ENCODE measurements at places on chromosomes 12 and 14. TPM values are rescaled to one million over a fixed set of nuclear protein-coding genes. Genes with fewer than 3 reads are reported as not detected.

DEGS2 gene
- polyA plus RNA-seq: not detected

BATF gene
- not detected for polyA plus RNA-seq

RNASE3 gene
- polyA plus RNA-seq: not detected

KLHDC1 gene
- polyA plus RNA-seq: 4.1 TPM

NFATC4 gene
- 75.6 TPM for polyA plus RNA-seq

DMAC2L gene
- polyA plus RNA-seq: 15.9 TPM

FAM186B gene
- polyA plus RNA-seq: 0.38 TPM

P2RX2 gene
- not detected for polyA plus RNA-seq

CLEC6A gene
- polyA plus RNA-seq: not detected

KITLG gene
- polyA plus RNA-seq: 34.8 TPM

SPTSSA gene
- 19.0 TPM for polyA plus RNA-seq

ALDH2 gene
- 38.5 TPM for polyA plus RNA-seq

TIMM9 gene
- 69.1 TPM for polyA plus RNA-seq

FIGNL2 gene
- 0.23 TPM for polyA plus RNA-seq

KCNMB4 gene
- 1.2 TPM for polyA plus RNA-seq

TCL1B gene
- polyA plus RNA-seq: not detected

CACNA1C gene
- 4.9 TPM for polyA plus RNA-seq

DLK1 gene
- not detected for polyA plus RNA-seq

PPP1R1A gene
- not detected for polyA plus RNA-seq

P2RX7 gene
- 0.53 TPM for polyA plus RNA-seq

ARHGAP5 gene
- polyA plus RNA-seq: 34.6 TPM

CLEC2D gene
- polyA plus RNA-seq: 1.1 TPM

SMIM41 gene
- polyA plus RNA-seq: not detected

GZMB gene
- not detected for polyA plus RNA-seq

GPD1 gene
- polyA plus RNA-seq: not detected

AKAP3 gene
- 0.36 TPM for polyA plus RNA-seq

IFNG-AS1 gene
- polyA plus RNA-seq: not detected

RFLNA gene
- 0.86 TPM for polyA plus RNA-seq

TDRD9 gene
- not detected for polyA plus RNA-seq

PGF gene
- 1.1 TPM for polyA plus RNA-seq

RFX4 gene
- not detected for polyA plus RNA-seq

HOTAIR gene
- not detected for polyA plus RNA-seq

MYF5 gene
- polyA plus RNA-seq: not detected

CYP46A1 gene
- 0.15 TPM for polyA plus RNA-seq

SPTB gene
- not detected for polyA plus RNA-seq

PIWIL1 gene
- polyA plus RNA-seq: not detected

ENDOU gene
- polyA plus RNA-seq: 0.10 TPM

MANSC4 gene
- not detected for polyA plus RNA-seq
